ENCODE measurements at places on chromosomes 2 and 18.

DNA sequence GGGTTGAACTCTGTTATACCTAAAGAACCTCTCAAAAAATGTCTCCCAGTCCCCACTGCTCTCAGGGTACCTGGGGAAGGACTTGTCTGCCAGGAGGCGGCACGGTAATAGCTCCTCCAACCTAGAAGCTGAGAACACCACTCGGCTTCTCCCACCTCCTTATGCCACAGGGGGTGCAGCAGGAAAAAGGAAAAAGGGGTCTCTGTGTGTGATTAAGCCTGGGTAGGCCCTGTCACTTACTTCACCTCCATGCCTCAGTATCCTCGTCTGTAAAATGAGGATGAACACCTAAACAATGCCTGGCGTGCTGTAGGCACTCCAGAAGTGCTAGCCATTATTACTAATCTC, 76.6 kb downstream of the EMX1 start:
- H3K4me1 ChIP-seq = no peaks in the 10 kb centered on the region
- H3K4me3 ChIP-seq = no peak overlapping the region
- no peak overlapping the region for H3K27ac ChIP-seq
- DNase-seq = no peak
- no peaks in the 10 kb centered on the region for H3K27me3 ChIP-seq

DNA sequence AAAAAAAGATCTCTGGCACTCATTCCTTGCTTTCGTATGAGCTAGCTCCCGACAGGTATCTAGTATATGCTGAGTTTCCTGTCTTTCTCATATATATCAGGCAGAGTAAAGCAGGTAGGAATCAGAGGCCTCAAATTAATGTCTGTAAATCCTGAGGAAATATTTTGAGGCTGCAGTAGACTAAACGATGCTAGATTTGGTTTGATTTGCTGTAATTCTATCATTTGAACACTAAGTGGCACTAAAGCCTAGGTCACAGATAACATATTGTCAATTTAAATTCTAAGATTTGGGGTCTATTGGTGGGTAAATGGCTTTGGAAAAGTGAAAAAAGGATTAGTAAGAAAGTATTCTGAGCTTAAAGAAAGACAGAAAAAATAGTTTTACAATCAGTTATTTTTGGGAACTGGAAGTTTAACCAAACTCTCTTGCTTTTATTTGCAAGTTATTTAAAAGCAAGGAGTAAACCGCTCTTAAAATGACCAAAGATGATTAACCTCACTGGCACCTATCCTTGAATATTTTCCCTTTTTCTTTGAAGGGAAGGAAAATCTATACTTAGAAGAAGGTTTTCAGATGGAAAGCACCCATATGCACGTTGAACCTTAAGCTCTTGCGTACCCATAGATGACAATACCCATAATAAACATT, 37.6 kb upstream of the SLC4A10 start:
- no peaks in the 10 kb centered on the region for H3K4me1 ChIP-seq
- H3K27me3 ChIP-seq = no peaks in the 10 kb centered on the region
- no peak overlapping the region for H3K4me3 ChIP-seq
- H3K27ac ChIP-seq = no peak overlapping the region

DNA sequence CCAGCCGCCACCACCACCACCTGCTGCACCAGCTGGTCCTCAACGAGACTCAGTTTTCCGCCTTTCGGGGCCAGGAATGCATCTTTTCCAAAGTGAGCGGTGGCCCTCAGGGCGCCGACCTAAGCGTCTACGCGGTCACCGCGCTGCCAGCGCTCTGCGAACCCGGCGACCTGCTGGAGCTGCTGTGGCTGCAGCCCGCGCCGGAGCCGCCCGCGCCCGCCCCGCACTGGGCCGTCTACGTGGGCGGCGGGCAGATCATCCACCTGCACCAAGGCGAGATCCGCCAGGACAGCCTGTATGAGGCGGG, 1.6 kb downstream of the LRATD1 start:
- no peaks in the 10 kb centered on the region for H3K36me3 ChIP-seq
- no peak overlapping the region for H3K27ac ChIP-seq
- no peak overlapping the region for H3K4me3 ChIP-seq
- no peaks in the 10 kb centered on the region for H3K27me3 ChIP-seq

- H3K27me3 ChIP-seq = no peaks in the 10 kb centered on the region
- DNase-seq = no peak
- H3K4me3 ChIP-seq = no peak overlapping the region
- no peak overlapping the region for H3K27ac ChIP-seq
Measured at GRCh38 chr2:37582481-37583220, 88.8 kb downstream of the CDC42EP3 start.
